ENCODE measurements at places on chromosomes 1 and 21. TPM values are rescaled to one million over a fixed set of nuclear protein-coding genes. Genes with fewer than 3 reads are reported as not detected.

The SYNC gene
- 0.65 TPM for total RNA-seq

The TMEM61 gene
- 3.0 TPM for total RNA-seq

The SH2D5 gene
- 3.6 TPM for total RNA-seq

The ARV1 gene
- 6.3 TPM for total RNA-seq

The CACNA1S gene
- total RNA-seq, result not detected

The GPR25 gene
- total RNA-seq, result not detected

The S100A16 gene
- 282 TPM for total RNA-seq

The DIRAS3 gene
- not detected for total RNA-seq

The GPR157 gene
- total RNA-seq, result 4.6 TPM

The LIN28A gene
- not detected for total RNA-seq

The HTR6 gene
- not detected for total RNA-seq

The DBT gene
- total RNA-seq, result 2.5 TPM

The PDE9A gene
- total RNA-seq, result 8.4 TPM

Measured in HT-29 (cell line).